Uterus (tissue), 4 donors: ENCODE measurements at places on chromosomes 5 and 9.

DNA sequence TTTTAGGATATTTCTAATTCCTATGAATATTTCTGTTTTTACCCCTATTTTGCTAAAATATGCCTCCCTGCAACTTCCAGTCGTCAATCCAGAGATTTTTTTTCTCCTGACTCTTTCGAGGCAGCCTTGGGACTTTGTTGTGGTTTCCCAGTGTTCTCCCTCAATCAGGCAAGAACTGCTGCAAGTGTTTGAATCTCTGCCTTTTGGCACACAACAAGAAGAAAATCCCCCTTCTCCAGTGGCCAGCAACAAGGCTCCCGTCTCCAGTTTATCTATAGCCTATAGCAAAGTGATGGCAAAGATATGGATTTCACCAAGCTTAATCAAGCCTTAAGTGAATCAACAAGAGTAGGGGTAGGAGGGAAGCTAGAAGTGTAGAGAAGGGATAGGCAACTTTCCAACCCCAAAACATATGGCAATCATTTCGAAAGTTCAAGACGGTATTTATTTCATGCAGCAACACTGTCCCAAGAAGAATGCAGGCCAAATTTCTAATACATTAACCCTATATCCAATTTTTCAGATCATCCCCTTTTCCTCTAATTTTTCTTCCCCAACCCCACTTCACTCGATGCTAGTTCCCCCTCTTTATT, 37.7 kb upstream of the PAPPA start:
- H3K27me3 ChIP-seq = no peaks in the 10 kb centered on the region
- no peak overlapping the region for H3K4me3 ChIP-seq
- no peaks in the 10 kb centered on the region for H3K4me1 ChIP-seq
- no peaks in the 10 kb centered on the region for H3K36me3 ChIP-seq
- no peak overlapping the region for H3K27ac ChIP-seq

- H3K4me1 ChIP-seq = no peaks in the 10 kb centered on the region
- no peaks in the 10 kb centered on the region for H3K27me3 ChIP-seq
- DNase-seq = no peak
- H3K27ac ChIP-seq = no peak overlapping the region
Measured at GRCh38 chr9:94818178-94818541, 91.7 kb downstream of the AOPEP start.

DNA sequence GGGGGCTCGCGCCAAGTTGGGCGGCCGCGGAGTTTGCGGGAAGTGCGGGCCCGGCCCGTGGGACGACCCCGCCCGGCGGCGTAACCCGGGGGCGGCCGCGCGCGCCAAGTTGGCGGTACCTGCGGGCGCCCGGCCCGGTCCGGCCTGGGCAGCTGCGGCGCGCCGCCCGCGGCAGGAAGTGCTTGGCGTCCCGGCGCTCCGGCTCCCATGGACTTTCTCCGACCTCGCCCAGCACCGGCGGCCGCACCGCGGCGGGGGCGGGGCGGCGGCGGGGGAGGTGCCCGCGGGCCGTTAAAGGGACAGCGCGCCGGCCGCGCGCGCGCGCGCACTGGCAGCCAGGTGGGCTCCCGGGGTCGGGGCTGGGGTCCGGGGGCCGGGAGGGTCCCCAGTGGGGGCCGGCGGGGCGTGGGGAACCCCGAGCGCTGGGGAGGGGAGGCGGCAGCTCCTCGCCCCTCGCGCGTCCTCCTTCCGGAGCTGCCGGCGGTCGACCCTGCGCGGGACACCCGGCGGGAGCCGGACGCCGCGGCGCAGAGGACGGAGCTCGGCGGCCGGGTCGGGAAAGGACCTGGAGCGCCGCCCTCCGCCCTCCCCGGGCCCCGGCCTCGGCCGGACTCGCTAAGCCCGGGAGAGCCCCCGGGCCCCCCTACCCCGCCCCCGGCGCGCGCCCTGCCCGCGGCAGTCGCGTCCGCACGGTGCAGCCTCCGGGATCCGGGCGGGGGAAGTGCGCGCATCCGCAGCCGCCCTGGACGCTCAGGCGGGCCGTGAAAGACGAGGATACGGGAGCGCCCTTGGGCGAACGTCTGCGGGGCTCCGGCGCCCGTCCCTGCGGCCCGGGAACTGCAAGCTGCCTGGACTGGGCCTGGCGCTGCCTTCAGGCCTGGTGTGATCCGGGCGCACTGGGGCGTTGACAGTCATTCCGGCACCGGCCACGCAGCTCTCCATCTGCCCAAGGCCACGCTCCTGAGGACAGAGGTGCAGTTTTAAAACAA, at the start of gene NACC2:
Gene NACC2 (minus strand): TSS at position 220 of the 989 bp plus-strand sequence. CDS start 44,768 bp downstream, outside the sequence.
- H3K27ac ChIP-seq = peak within 1 kb of the TSS; percentile 94
- no peaks in the 10 kb centered on the region for H3K36me3 ChIP-seq
- no peaks in the 10 kb centered on the region for H3K27me3 ChIP-seq
- DNase-seq = peak; percentile 70

DNA sequence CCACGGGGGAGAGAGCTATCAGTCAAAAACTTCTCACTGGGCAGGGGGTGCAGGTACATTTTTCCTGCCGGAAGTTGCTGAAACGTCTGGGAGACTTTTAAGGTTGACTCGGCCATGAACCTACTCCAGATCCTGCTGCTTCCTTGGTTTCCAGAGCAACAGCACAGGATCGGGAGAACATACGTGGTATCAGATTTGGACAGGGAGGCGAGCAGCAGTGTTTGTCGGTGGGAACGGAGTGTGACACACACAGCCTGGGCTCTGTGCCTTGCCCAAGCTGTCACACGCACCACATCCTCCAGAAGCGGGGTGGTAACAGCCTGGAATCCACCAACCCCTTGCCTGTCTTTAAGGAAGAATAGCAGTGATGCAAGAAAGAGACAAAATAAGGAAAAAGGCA, 276.5 kb downstream of the SLIT3 start:
- DNase-seq = no peak
- no peak overlapping the region for H3K4me3 ChIP-seq
- H3K4me1 ChIP-seq = no peaks in the 10 kb centered on the region
- H3K27ac ChIP-seq = no peak overlapping the region
